Umbilical cord (tissue), 2 donors: ENCODE measurements at places on chromosomes 13 and 19.
A peak's percentile ranks its signal among the peaks of the same experiment; 100 is the strongest.

GRCh38 chr19:40523322-40524047, 53.2 kb upstream of the SHKBP1 start:
- no peak for DNase-seq

DNA sequence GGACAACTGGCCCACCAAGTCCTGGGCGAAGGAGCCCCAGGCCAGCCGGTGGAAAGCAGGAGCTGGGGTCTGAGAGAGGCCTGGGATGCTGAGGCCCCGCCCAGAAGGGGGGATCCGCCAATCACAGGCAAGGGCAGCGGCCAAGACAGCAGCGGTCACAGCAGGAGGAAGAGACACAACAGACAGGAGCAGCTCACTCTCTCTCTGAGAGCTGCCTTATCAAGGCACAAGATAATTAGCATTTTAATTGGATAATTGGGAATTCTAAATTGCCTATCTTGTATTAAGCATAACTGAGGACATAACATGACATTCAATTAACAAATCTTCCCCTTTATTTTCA, 46.2 kb downstream of the CEBPG start:
- no peak for DNase-seq

GRCh38 chr13:27782151-27782550, 10.1 kb upstream of the GSX1 start:
- DNase-seq, result no peak

- no peak for DNase-seq
Measured at GRCh38 chr13:80337288-80338081, 3.4 kb downstream of the SPRY2 start.

GRCh38 chr13:20442375-20442774, 83.3 kb downstream of the CRYL1 start:
- DNase-seq, result no peak

- peak; percentile 24 for DNase-seq
Measured at GRCh38 chr13:89401264-89401675, 1730.1 kb downstream of the SLITRK5 start.

DNA sequence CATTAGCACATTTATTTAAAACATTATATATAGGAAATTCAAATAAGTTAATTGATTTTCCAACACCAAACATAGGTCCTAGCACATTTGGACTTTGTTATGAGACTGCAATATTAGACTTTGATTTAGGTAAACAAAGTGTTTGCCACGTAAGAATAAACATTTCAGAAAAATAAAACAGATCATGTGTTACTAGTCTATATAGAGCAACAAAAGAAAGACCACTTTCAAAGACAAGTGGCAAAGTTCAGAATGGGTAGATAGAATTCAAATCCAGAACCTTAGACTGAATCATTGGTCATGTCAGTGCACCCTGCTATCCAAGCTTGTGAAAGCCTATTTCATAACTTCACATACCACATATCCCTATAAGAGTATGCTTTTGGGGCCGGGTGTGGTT, 66.7 kb upstream of the PRR20A start:
- no peak for DNase-seq

GRCh38 chr13:24233351-24233901, 72.9 kb downstream of the SPATA13 start:
- DNase-seq, result peak; percentile 76
